ENCODE measurements at places on chromosomes 7 and 10.

DNA sequence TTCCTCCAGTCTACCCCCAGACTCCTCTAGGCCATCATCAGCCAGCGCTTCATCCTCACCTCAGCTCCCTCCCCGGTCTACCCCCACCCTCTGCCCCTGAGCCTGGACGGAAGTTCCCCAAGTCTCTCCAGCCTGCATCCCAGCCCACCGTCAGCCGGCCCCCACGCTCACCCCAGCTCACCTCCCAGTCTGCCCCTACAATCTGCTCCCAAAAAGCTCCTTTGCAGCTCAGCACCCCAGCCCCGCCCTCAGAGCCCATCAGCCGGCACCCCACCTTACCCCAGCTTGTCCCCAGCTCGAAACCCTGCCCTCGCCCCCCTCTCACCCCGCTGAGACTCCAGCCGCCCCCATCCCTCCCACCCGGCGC lies 322 bp upstream of the RAMP3 start:
- no peak for DNase-seq

DNA sequence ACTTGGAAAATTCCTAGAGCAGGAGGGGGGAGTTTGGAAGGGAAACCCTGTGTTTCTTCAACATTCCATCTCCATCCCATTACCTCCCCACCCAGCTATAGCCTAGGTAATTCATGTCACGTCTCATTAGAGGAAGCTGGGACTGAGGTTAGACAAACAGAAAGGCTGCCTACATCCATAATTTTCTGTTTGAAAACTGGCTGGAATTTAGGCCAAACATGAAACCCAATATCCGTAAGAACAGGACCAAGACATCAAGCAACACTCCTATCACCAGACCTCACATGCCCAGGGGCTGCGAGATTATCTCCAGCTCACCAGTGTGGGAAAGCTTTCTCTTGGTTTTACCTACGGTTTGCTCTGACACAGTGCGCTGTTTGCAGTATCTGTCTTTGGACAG lies 316.3 kb downstream of the FRMD4A start:
- DNase-seq, result no peak

DNA sequence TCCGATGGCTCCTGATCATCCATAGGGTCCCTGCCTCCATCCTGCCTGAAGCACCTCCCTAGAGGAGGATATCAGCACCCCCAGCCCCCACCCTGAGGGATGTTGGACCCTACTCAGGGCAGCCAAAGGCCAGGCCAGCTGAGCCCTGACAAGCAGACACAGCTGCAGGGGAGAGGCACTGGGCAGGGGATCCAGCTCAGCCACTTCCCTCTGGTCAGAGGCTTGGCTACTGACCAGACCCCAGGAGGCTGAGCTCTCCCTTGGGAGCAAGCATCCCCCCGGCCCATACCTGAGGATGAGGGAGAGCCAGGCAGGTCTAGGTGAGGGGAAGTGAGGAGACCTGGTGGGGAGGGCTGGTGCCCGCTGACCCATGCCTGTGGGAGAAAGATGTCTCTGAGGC lies 6.6 kb downstream of the LDB3 start:
- DNase-seq, result no peak

DNA sequence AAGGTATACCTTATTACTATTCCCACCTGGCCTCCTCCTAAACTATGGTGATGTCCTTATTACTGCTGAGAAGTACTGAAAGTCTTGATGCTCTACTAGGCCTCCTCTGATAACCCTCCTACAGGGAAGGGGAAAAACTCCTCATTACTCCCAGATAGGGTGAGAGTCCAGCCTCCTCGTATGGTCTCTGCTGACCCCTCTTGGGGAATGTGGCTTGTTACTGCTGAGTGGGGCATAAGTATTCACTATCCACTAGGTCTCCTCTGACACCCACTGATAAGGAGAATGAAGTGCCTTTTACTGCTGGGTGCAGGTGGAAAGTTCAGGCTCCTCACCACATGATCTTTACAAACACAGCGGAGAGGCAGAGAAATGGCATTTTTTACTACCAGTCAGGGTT lies 222.9 kb downstream of the CHRM2 start:
- no peak for DNase-seq

DNA sequence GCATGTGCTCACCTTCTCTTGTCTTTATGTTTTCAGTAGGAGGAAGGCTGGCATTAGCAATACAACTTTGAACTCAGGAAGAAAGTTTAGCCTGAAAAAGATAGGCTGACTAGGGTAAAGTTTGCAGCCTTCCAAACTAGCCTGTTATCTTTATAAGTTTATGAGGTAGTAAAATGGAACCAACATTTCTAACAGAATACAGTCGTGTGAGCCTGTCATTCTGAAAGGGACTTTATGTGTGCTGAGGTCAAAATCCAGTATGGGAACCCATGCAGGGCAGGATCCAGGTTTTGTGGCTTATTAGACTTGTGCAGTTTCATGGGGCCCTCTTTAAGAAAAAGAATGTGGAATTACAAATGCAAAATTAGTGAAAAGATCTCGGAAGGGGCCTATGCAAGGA lies 201.0 kb upstream of the PRPS1L1 start:
- DNase-seq, result no peak

- DNase-seq, result no peak
Observed at GRCh38 chr10:23834091-23834490, 374.8 kb upstream of the KIAA1217 start.

- DNase-seq, result no peak
Observed at GRCh38 chr10:28796606-28797512, 119.5 kb downstream of the BAMBI start.
